ENCODE measurements at places on chromosomes 4 and X.

DNA sequence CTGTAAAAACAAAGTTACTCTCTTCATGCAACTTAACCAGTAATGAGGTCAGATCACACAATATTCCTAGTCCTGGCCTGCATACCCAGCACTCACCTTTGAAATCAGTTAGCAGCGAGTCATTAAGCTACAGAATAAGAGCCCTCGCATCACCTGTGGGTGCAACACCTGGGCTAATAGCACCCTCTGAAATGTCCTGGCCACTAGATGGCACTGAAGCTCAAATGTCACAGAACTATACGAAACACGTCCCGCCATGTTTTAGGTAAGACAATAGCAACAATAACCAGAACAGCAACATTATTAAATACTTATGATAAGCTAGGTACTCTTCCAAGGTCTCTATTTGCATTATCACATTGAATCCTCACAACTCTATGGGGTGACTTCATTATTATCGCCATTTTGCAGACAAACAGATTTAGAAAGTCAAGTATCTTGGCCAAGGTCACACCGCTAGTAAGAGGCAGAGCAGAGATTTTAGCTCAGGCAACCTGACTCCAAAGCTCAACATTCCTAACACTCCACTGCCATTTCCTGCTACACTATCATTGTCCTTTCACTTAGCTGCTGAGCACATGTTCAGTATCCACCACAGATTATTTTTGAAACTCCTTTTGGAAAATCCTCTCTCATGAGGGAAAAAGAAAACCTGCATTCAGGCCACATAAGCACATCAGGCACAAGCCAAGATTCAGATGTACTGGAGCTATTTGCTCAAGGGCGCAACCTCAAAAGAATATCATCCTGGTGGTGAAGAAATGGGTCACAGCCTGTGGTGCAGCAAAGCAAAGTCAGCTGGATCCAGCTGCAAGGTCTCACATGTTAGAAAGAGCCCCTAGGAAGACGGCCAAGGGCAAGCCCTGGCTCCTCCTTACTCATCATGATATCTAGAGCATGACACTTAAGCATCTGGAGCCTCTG, 59.5 kb upstream of the KDR start:
- peak; percentile 14 for DNase-seq

DNA sequence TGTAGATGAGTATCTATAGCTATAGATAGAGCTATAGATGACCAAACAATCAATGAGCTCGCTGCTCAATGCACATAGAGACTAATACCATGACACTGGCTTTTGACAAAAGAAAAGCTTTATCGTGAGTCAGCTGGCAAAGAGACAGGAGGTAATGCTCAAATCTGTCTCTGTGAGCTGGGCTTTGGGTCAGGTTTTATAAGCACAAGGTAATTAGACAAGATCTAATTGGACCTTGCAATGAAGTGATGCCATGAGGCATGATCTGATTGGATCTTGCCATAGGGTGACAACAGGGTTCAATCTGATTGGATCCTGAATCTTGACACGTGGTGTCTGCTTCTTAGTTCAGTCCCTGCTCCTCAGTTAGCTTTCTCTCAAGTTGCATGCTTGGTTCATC, 180.7 kb upstream of the MXRA5 start:
- DNase-seq, result no peak

DNA sequence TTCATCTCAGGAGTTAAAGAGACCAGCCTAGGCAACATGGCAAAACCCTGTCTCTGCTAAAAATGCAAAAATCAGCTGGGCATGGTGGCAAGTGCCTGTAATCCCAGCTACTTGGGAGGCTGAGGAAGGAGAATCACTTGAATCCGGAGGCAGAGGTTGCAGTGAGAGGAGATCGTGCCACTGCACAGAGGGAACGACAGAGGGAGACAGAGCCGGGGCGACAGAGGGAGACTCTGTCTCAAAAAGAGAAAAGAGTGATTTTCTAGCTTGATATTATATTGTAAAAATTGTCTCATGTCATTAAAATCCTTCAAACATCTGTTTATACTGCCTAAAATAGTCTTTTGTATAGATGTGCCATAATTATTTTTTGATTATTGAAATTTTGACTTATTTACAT, 225.4 kb upstream of the AGA start:
- DNase-seq, result no peak

- no peak for DNase-seq
Measured at GRCh38 chr4:19304028-19304427, 947.7 kb upstream of the SLIT2 start.

DNA sequence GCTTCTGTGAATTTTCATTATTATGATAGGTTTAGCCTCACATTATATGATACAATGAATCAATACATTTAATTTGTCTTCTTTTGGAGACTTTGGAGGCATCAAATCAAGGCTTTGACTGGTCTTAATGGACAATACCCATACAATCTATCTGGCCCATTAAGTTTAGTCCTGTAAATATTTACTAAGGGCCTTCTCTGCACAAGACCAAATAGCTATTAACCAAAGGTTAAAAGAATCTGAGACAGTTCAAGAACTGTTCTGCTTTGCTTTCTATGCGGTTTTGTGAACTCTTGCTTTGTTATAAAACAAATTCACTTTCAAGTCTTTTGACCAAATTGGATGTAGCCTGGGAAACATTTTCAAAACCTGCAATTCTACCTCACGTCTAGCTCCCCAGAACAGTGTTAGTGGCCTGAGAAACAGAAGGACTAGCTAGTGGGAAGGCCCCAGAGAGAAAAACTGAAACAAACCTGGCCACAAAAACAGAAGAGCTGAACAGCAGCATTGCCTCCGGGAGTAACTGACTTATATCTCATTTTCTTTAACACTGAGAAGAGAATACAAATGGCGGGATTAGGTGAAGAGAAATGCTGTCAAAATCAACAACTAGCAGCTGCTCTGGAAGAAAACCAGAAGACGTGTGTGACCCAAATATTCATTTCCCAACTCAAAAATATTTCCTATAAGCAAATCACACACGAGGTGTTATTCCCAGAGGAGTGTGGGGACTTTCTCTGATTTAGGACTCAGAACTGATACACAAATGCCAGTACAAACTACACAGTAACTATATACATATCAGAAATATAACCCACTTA, 548 bp downstream of the TLR1 start:
- no peak for DNase-seq

DNA sequence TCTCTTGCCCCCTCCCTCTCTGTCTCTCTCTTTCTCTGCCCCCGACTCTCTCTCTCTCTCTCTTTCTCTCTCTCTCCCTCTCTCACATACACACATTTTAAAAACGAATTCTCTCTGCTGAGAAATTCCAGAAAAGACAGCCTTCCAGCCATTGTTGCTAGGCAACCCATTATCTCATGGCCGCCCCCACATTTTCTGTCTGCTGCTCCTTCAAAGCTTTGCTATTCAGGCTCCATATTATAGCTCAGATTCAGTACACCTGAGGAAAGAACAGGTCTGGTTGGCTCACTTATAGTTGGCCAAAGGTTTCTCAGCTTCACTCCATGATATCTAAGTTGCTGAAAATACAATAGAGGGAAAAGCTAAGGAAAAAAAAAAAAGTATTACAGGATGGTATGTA, 174.4 kb upstream of the RADX start:
- DNase-seq, result no peak

GRCh38 chr4:126466848-126467247, 1152.1 kb downstream of the FAT4 start:
- DNase-seq, result no peak

GRCh38 chr4:149765630-149766029, 50.0 kb downstream of the IQCM start:
- no peak for DNase-seq

- DNase-seq, result peak; percentile 40
Measured at GRCh38 chrX:103628386-103629317, at the start of gene TCEAL1. TCEAL1 (plus strand) TSS chrX:103628975; CDS start chrX:103629917, 942 bp downstream.

- no peak for DNase-seq
Measured at GRCh38 chr4:42720533-42720932, 63.6 kb upstream of the ATP8A1 start.

DNA sequence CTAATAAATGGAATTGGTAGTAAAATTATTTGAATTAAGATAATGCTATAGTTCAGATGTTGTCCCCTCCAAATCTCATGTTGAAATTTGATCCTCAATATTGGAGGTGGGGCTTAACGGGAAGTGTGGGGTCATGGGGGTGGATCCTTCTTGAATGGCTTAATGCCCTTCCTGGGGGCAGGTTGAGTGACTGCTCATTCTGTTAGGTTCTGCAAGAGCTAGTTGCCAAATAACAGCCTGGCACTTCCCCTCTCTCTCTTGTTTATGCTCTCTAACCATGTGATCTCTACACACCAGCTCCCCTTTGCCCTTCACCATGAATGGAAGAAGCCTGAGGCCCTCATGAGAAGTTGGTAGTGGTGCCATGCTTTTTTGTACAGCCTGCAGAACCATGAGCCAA, 724.8 kb upstream of the FTHL17 start:
- no peak for DNase-seq

- DNase-seq, result no peak
Measured at GRCh38 chr4:149997881-149998421, 80.3 kb upstream of the DCLK2 start.

- DNase-seq, result no peak
Measured at GRCh38 chr4:125750399-125750798, 435.6 kb downstream of the FAT4 start.

DNA sequence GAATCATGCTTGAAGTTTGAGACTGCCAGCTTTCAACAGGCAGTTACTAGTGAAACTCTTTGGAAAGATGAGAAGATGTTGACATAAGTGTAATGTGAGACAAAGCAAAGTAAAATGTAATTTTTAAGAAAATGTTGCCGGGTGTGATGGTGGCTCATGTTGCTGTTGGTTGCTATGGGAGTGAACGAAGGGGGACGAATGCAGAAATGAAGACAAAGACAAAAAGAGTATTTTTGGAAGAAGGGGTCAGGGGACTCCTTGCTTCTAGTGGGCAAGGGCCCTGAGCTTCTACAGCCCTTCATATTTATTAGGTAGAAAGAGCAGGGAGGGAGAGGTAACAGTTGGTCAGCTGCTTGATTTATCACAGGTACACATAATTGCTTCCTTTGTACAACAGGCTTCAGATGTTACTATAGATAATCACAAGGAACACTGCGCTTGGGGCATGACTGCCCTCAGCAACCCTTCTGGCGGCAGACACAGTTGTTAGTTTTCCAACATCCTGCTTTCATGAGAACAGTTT, 11.9 kb upstream of the UGDH start:
- peak; percentile 5 for DNase-seq

DNA sequence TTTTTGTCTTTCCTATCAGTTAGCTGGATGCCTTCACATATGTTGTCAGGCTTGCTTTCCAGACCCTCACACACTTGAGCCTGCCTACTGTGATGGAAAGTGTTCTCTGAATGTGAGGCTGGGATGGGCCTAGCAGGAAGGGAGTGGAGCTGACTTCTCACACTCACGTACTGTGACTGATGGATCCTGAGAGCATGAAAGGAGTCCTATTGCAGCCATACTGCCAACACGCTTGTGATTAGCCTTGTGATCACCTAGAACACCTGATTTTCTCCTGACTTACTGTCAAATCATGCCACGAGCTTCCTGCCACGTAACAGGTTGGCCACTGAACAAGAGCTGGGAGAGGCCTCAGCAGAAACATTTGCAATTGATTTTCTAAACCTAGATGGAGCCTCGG, 49.9 kb downstream of the ACOX3 start:
- DNase-seq, result no peak

- DNase-seq, result no peak
Measured at GRCh38 chrX:54715621-54716020, 82.4 kb downstream of the ITIH6 start.

GRCh38 chr4:85933291-85933640, 426.6 kb downstream of the MAPK10 start:
- DNase-seq, result no peak

- DNase-seq, result peak; percentile 3
Measured at GRCh38 chrX:111914398-111915090, 38.6 kb downstream of the TRPC5OS start.

DNA sequence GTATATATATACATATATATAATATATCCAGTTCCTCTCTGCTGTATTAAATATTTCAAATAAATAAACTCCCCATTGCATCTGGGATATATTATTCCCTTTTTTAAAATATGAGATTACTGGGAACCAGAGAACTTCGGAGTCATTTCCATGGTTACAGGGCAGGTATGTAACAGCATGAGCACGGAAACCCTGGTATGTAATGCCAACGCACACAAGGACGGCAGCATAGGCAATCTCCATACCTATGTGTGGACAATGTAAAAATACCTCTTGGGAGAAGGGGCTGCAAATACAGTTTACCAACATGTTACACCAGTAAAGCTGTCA, 62.8 kb downstream of the NUDT10 start:
- DNase-seq, result no peak

GRCh38 chr4:684623-685327, 4.2 kb downstream of the SLC49A3 start:
- no peak for DNase-seq

GRCh38 chr4:117134386-117134785, 49.0 kb upstream of the TRAM1L1 start:
- DNase-seq, result no peak

DNA sequence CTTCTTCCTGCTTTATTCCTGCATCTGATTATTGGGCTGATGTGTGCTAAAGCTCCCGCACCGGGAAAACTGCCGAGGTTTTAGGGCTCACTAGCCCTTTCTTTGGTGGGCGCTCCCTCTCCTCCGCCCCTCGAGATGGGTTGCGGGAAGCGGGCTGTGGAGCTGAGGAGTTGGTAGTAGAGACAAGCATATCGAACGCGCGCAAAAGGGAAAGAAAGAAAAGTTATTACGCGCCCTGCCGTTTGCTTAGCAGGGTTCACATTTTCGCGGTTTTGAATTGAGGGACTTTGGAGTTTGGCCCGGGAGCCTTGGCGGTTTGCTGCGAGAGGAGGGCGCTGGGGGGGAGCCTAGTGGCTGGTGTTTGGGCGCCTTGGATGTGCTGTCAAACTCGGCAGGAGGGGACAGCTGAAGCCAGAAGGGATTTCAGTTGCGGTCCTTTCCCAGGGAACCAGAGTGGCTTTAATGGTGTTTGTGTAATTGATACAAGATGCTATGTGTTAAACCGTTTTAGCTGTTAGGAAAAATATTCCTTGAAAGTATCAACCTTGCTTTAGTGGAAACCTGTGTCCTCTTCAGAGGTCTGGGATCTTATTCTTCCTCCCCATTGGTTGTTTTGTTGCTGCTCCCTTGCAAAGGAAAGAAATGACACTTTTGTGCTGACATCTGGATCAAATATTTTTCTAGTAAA, 1.1 kb downstream of the GAB1 start:
- no peak for DNase-seq

- no peak for DNase-seq
Measured at GRCh38 chrX:14927401-14927800, 54.2 kb downstream of the MOSPD2 start.

DNA sequence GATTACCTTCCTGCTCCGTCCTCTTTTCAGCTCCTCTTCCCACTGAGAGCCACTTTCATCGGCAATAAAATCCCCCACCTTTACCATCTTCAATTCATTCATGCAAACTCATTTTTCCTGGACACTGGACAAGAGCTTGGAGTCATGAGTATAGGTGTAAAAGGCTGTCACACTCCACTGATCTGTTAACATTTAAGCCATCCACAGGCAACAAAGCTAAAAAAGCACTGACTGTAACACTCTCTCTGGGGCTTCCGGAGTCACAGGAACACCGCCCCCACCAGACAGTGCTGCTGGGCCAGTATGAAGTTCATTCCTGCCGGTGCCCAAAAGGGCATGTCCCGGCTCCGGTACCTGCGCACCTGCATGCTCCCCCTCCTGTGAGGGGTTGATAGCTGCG, 38.5 kb downstream of the MAGEB5 start:
- no peak for DNase-seq

GRCh38 chr4:76447393-76447851, 12.4 kb downstream of the SHROOM3 start:
- DNase-seq, result no peak

Measured in NCI-H1436 (cell line).